IMR-90 (cell line): ENCODE measurements at places on chromosomes 7 and 10. TPM values are rescaled to one million over a fixed set of nuclear protein-coding genes. Genes with fewer than 3 reads are reported as not detected.

- no peak overlapping the region for H3K27ac ChIP-seq
- no peaks in the 10 kb centered on the region for H3K4me1 ChIP-seq
- no peak for DNase-seq
- no peaks in the 10 kb centered on the region for H3K27me3 ChIP-seq
- H3K36me3 ChIP-seq: no peaks in the 10 kb centered on the region
Observed at GRCh38 chr10:66365686-66366085, 560.1 kb upstream of the LRRTM3 start.

DNA sequence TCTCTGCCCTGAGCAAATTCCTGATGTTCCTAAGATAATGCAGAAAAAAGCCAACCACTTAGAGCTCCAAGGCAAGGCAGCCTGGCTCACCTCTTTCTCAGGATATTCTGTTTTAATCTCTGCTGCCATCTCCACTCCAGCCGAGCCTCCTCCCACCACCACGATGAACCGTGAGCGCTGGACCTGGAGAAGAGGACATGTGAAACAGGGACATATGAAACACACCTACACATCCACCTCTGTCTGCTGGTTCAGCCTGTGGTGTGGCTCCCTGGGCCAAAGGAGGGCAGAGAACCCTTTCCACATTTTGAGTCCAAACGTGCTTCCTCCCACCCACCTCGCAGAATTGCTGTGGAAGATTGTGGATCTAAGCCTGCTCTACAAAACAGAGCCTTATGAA is 12.2 kb downstream of the AIFM2 start:
- no peak overlapping the region for H3K27ac ChIP-seq
- H3K27me3 ChIP-seq: no peaks in the 10 kb centered on the region
- peaks cover 43% of the 10 kb centered on the region for H3K36me3 ChIP-seq
- no peak for DNase-seq
- H3K4me1 ChIP-seq: no peaks in the 10 kb centered on the region; the same call in 1 of the 2 replicates

GRCh38 chr10:356452-356851 is 221.2 kb downstream of the ZMYND11 start:
- no peak overlapping the region for H3K4me3 ChIP-seq
- no peak overlapping the region for H3K27ac ChIP-seq
- no peaks in the 10 kb centered on the region for H3K4me1 ChIP-seq
- H3K36me3 ChIP-seq: peaks cover 72% of the 10 kb centered on the region
- DNase-seq: no peak
- H3K27me3 ChIP-seq: no peaks in the 10 kb centered on the region

- no peaks in the 10 kb centered on the region for H3K36me3 ChIP-seq
- H3K4me3 ChIP-seq: no peak within 1 kb of the TSS
Observed at GRCh38 chr7:22356701-22357310, at the start of gene RAPGEF5. RAPGEF5 (minus strand) TSS chr7:22357154; CDS start chr7:22357060, 94 bp downstream.

GRCh38 chr10:71743866-71744265 is 24.3 kb upstream of the C10orf105 start:
- H3K4me3 ChIP-seq: no peak overlapping the region
- peaks cover 7% of the 10 kb centered on the region for H3K27me3 ChIP-seq
- no peak overlapping the region for H3K27ac ChIP-seq
- no peaks in the 10 kb centered on the region for H3K36me3 ChIP-seq

GRCh38 chr7:37986908-37987330 is 66.5 kb downstream of the EPDR1 start:
- no peaks in the 10 kb centered on the region for H3K27me3 ChIP-seq
- DNase-seq: no peak
- no peak overlapping the region for H3K4me3 ChIP-seq
- H3K27ac ChIP-seq: no peak overlapping the region

The TMEM225B gene
- total RNA-seq: 0.54 and 0.56 TPM in 2 replicates

GRCh38 chr7:139745678-139746143 is 32.1 kb downstream of the HIPK2 start:
- H3K4me3 ChIP-seq: no peak overlapping the region
- H3K27me3 ChIP-seq: no peaks in the 10 kb centered on the region
- no peak for DNase-seq
- no peak overlapping the region for H3K27ac ChIP-seq

- H3K36me3 ChIP-seq: no peaks in the 10 kb centered on the region
- peak; percentile 28 for DNase-seq
- H3K27ac ChIP-seq: no peak overlapping the region; the same call in 1 of the 2 replicates
- peak overlapping the region; percentile 73 for H3K4me3 ChIP-seq
- H3K27me3 ChIP-seq: peaks cover 50% of the 10 kb centered on the region
Observed at GRCh38 chr10:62817121-62817765, 1.1 kb upstream of the EGR2 start.

DNA sequence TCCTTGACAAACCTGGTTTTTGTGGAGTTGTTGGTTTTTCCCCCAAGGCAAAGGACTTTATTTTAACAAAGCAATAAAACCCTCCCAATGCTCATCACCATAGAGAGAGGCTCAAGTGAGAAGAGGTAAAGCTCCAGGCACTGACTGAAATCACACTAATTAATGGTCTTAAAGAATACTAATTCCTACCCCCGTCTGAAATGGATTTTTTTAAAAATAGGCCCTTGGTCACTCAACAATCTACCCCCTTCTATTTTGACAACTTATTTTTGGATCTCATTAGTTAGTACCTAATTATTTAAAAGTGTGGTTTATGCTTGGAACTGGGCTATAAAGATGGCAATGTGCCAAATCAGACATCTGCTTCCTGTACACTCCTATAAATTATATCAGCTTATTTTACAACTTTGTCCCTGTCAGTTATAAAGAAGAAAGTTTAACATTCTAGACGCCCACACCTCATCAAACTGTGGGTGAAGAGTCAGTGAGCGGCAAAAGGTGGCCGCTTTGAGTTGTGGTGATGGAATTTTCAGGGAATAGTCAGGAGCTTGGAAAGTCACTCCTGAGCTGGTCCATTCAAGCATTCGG is 10.6 kb downstream of the GLI3 start:
- DNase-seq: no peak
- peaks cover 12% of the 10 kb centered on the region; the same call in 1 of the 2 replicates for H3K36me3 ChIP-seq
- no peak overlapping the region for H3K4me3 ChIP-seq
- H3K27ac ChIP-seq: no peak overlapping the region

The CYP3A7 gene
- not detected in 2 replicates for total RNA-seq

DNA sequence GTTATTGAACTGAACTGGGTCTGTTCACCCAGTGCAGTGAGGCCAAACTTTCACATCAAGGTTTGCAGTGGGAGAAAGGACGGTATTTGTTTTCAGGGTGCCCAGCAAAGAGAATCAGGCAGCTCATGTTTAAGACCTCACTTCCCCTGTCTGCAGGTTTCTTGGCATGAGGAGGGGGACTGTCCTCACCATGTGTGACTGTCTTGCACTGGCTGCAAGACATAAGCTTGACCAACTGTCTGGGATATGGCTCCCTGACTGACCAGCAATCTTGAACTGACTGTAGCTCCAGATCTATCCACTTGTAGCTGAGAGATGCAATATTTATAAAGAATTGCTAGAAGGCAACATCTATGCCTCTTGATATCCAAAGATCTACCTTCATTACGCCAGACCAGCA is 39.9 kb downstream of the RAMP3 start:
- no peak for DNase-seq
- no peak overlapping the region for H3K27ac ChIP-seq
- H3K27me3 ChIP-seq: peaks cover 16% of the 10 kb centered on the region
- H3K4me1 ChIP-seq: no peaks in the 10 kb centered on the region
- no peak overlapping the region for H3K4me3 ChIP-seq
- no peaks in the 10 kb centered on the region for H3K36me3 ChIP-seq

GRCh38 chr7:111867348-111867931 is 305.1 kb upstream of the IMMP2L start:
- no peak for DNase-seq
- H3K27me3 ChIP-seq: no peaks in the 10 kb centered on the region
- H3K36me3 ChIP-seq: peaks cover 10% of the 10 kb centered on the region
- H3K4me1 ChIP-seq: peaks cover 5% of the 10 kb centered on the region
- no peak overlapping the region for H3K27ac ChIP-seq
- no peak overlapping the region for H3K4me3 ChIP-seq

The CBLL1 gene
- 15.6 and 20.3 TPM in 2 replicates for total RNA-seq

The GIMAP8 gene
- total RNA-seq: not detected in 2 replicates

- peaks cover 11% of the 10 kb centered on the region; the same call in 1 of the 2 replicates for H3K4me1 ChIP-seq
- DNase-seq: no peak
- no peaks in the 10 kb centered on the region for H3K36me3 ChIP-seq
- no peak overlapping the region for H3K4me3 ChIP-seq
- H3K27me3 ChIP-seq: no peaks in the 10 kb centered on the region
Observed at GRCh38 chr10:561721-562120, 127.7 kb downstream of the DIP2C start.

The MKI67 gene
- 36.4 and 39.2 TPM in 2 replicates for total RNA-seq

DNA sequence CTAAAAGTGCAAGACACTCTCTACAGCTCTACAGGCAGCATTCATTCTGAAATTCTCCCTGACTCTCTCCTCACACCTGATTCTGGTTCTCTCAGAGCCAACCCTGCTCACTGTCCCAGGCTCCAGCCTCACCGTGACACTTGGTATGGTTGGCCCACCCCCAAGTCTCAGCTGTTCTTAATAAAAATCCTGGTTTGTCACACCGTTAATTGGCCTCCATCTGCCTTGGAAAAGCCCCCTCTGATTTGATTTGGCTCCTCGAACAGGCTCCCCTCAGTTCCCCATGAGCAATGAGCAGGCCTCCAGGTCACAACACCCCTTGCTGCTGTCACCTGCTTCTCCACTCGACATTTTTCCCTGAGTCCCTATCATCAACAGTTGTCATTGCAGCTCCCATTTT is 507.3 kb upstream of the AUTS2 start:
- H3K27me3 ChIP-seq: no peaks in the 10 kb centered on the region
- no peaks in the 10 kb centered on the region for H3K36me3 ChIP-seq
- DNase-seq: no peak
- H3K4me3 ChIP-seq: no peak overlapping the region
- no peak overlapping the region for H3K27ac ChIP-seq

The SLC39A12 gene
- total RNA-seq: not detected in 2 replicates

DNA sequence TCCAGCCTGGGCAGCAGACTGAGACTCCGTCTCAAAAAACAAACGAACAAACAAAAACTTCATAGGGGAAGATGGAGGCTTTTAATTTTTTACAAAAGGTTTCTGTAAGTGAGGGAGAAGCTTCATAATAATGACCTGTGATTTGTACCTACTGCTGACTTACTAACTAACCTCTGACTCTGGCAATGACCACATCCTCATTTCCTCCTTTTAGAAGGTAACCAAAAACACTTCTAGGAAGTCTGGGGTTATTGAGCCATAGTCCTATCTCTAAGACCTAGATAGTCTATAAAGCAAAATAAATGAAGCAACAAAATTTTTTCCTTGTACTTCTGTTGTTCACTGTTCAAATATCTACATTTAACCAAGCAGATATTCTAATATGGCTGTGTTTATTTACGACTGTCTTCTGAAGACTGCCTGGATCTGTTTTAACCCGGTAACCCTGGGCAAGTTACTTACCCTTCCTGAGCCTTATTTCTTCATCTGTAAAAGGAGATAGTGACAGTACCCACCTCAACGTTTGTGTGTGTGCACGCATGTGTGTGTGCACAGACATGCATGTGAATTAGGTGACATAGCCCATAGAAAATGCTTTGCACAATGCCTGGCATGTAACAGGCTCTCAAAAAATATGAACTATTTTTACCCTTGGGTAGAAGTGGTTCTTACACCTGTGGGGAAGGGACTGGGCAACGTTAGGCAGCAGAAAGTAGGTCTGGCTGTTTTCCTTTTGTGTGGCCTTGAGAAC is 30.8 kb upstream of the SMNDC1 start:
- no peak for DNase-seq
- no peak overlapping the region for H3K4me3 ChIP-seq

- H3K4me1 ChIP-seq: no peaks in the 10 kb centered on the region
- peaks cover 3% of the 10 kb centered on the region; the same call in 1 of the 2 replicates for H3K27me3 ChIP-seq
- no peak overlapping the region for H3K4me3 ChIP-seq
- no peaks in the 10 kb centered on the region for H3K36me3 ChIP-seq
Observed at GRCh38 chr7:131826960-131827359, 270.5 kb upstream of the PODXL start.
